ENCODE measurements at places on chromosomes 12 and 14. TPM values are rescaled to one million over a fixed set of nuclear protein-coding genes. Genes with fewer than 3 reads are reported as not detected.

The ADAM21 gene
- total RNA-seq: 0.44 TPM

The MYRFL gene
- total RNA-seq: not detected

The SLC4A8 gene
- total RNA-seq: 2.1 TPM

The FGF6 gene
- total RNA-seq: not detected

The TSHR gene
- not detected for total RNA-seq

The PACS2 gene
- total RNA-seq: 78.4 TPM

The ADAMTS20 gene
- not detected for total RNA-seq

The KNTC1 gene
- total RNA-seq: 34.0 TPM

The SPTB gene
- total RNA-seq: under 0.01 TPM

The PRR4 gene
- 1.0 TPM for total RNA-seq

The NKX2-8 gene
- total RNA-seq: not detected

The CLMN gene
- total RNA-seq: 1.6 TPM

The PPP4R4 gene
- under 0.01 TPM for total RNA-seq

The FOXN4 gene
- not detected for total RNA-seq

The AVPR1A gene
- not detected for total RNA-seq

The LHX5 gene
- total RNA-seq: not detected

The B4GALNT3 gene
- under 0.01 TPM for total RNA-seq

The MFAP5 gene
- total RNA-seq: 0.13 TPM
